Ascending aorta (tissue), 2 donors: ENCODE measurements at places on chromosomes 7 and 10.

DNA sequence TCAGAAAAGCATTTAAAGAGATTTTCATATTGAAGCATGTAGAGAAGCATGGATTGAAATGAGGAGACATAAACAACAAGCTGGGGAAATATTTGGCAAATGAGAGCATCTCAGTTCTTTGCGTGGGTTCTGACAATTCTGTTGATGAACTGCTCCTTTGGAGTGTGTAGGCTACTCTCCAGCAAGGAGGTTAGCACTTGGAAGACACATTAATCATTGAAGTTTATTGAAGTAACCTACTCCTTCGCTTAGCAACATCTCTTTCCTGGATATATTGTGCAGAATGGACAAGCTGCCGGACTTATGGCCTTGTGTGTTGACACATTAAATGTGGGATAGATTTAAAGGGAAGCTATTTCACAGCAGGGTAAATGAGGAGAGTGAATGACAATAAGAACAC is 354.5 kb upstream of the VWC2 start:
- H3K4me3 ChIP-seq = no peak overlapping the region
- H3K27me3 ChIP-seq = no peaks in the 10 kb centered on the region
- H3K36me3 ChIP-seq = no peaks in the 10 kb centered on the region
- DNase-seq = no peak

- H3K4me3 ChIP-seq = no peak overlapping the region
- H3K27me3 ChIP-seq = no peaks in the 10 kb centered on the region
- peak overlapping the region; percentile 24 for H3K27ac ChIP-seq
- DNase-seq = no peak
- H3K36me3 ChIP-seq = no peaks in the 10 kb centered on the region
- H3K4me1 ChIP-seq = peaks cover 45% of the 10 kb centered on the region
Measured at GRCh38 chr10:77533146-77533886, 104.3 kb downstream of the KCNMA1 start.

DNA sequence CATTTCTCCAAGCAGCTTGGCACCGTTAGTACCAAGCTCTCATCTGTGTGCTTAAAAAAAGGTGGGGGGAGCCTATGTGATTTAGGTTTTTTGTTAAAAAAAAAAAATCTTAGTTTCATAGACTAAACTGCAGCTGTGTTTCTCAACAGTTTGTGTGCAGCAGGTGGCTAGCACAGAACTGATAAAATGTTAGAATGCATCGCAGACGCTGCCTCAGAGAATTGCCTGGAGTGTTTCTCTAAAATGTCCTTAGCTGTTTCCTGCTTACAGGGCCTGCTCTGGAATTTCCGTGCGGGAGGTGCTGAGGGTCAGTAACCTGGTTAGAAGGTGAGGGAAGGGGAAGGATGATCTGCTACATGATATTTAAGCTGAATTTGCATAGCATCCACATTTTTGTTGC is 268.9 kb downstream of the PLXDC2 start:
- H3K36me3 ChIP-seq = no peaks in the 10 kb centered on the region
- DNase-seq = no peak
- H3K4me3 ChIP-seq = no peak overlapping the region
- no peak overlapping the region for H3K27ac ChIP-seq

DNA sequence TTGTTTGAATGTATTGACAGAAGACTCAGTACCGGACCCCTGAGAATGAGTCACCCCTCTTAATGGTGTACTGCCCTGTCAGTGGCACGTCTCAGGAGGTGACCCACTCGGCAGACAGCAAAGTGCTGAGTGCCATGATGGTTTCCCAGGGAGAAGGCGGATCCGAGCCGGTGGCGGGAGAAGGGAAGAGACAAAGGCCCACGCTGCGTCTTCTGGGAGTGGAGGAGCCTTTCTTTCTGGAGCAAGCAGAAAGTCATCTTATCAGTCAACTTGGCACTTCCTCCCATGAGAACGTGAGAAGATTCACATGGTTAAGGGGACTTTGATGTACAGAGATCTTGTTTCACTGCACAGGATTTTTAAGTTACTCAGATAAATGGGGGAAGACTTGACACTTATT is 14.6 kb upstream of the PPP2R2D start:
- no peak overlapping the region for H3K27ac ChIP-seq
- H3K36me3 ChIP-seq = no peaks in the 10 kb centered on the region

DNA sequence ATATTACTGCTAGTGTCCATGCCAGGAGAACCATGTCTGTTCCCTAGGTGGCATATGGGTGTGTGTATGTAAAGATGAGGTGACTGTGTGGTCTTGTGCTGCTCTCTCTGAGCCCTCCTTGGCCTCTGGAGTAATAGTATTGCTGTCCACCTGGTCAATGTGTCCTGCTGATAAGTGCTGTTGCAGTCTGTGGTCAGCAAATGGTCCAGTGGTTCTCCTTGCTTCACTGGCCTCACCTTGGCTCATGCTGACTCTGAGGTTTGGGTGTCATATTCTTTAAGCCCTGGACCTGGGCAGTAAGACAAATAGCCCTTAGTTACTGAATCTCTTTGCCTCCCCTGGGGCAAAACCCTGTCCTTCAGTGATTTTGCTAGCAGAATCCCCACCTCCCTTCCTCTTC is 56.8 kb downstream of the TPST1 start:
- DNase-seq = no peak
- no peak overlapping the region for H3K4me3 ChIP-seq
- no peak overlapping the region for H3K27ac ChIP-seq
- no peaks in the 10 kb centered on the region for H3K27me3 ChIP-seq

DNA sequence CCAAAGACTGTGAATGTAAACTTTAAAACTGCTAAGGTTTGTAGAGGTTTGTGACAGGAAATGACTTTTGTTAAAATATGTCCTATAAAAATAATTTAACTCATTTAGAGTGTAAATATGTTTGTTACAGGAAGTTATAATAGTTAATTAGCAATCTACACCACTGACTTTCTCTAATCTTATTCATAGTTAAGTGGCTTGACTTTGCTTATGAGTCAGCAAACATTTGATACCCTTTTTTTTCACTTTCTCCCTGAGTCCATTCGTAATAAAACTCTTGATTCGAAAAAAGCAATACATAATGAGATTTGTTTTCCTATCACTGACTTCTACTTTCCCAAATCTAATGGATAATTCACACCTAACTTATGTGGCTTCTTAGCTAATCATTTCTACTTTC is 317.7 kb upstream of the SEMA3C start:
- no peaks in the 10 kb centered on the region for H3K27me3 ChIP-seq
- H3K4me3 ChIP-seq = no peak overlapping the region
- H3K27ac ChIP-seq = no peak overlapping the region
- DNase-seq = no peak
- H3K36me3 ChIP-seq = no peaks in the 10 kb centered on the region
- H3K4me1 ChIP-seq = no peaks in the 10 kb centered on the region
